Osteoblast (primary cell): ENCODE measurements at places on chromosomes 7 and 10. TPM values are rescaled to one million over a fixed set of nuclear protein-coding genes. Genes with fewer than 3 reads are reported as not detected.
A peak's percentile ranks its signal among the peaks of the same experiment; 100 is the strongest.

DNA sequence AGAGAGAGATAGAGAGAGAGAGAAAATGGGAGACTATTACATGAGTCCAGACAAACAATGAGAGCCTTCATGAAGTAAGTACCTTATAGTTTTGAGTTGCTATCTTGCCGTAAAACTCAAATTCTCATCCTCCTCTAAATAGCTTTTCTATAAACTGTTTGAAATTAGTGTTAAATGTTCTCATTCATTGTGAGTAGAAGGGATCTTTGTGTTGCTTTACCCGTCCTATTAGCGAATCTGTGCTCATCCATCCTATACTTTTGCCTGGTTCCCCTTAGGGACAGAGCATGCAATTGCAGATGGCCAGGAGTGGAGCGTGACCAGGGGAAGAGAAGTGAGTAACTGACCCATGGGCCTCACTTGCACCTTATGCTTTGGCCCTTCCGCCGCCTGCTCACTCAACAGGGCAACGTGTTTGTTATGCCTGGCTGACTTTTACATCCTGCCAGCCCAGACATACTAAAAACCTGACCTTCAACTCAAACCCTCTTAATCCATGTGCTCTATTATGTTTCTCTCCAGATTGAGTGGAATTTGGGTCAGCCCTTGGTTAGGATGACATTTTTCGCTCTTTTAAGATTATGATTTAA, 244.2 kb upstream of the YAE1 start:
- DNase-seq, result no peak

- no peak for DNase-seq
Measured at GRCh38 chr10:85655411-85655810, 711.2 kb downstream of the GRID1 start.

- no peak for DNase-seq
Measured at GRCh38 chr10:28680358-28680752, 3.0 kb downstream of the BAMBI start.

- DNase-seq, result no peak
Measured at GRCh38 chr7:88322151-88322550, 15.5 kb upstream of the STEAP4 start.

DNA sequence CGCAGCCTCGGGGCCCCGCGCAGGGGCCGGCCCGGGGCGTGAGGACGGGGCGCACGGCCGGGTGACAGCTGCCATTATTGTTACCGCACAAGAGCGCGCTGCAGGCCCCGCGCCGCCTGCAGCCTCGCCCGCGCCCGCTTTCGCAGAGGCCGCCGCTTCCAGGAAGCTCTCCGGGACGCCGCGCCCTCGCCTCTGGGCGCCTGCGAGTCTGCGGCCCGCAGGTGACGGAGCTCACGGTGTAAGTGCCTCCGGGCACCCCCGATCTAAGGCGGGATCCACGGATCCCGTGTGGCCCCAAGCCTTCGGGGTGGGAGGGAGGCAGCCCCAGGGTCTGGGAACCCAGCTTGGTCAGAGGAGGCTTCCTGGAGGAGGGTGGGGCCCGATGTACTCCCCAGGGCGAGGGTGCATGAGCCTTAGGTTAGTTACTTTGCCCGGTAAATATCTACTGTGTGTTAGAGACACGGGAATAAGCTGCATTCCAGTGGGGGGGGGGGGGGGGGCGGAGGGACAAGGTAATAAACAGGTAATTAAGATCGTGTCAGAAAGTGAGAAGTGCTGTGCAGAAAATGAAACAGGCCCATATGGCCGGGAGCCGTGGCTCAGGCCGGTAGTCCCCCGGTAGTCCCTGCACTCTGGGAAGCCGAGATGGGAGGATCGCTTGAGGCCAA, 638 bp downstream of the IQCE start:
- DNase-seq, result no peak

DNA sequence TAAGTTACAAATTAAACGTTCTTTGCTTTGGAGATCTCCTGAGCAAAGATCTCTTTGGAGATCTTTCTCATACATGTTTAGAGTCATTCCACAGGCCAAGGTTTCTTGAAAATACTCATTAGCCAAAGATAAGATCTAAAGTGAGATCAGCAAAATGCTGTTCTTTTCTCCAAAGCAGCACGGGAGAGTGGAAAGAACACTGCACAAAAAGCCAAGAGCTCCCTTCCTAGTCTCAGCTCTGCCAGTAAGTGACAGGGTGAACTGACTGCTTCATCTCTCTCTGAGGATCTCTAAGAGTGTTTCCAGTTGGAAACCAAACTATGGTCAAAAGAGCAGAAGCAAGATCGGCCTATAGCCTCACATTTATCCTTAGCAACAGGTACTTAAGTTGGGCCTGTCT, 168.4 kb upstream of the ASAH2 start:
- DNase-seq, result no peak

- no peak for DNase-seq
Measured at GRCh38 chr10:72704117-72704516, 12.2 kb downstream of the MCU start.

GRCh38 chr10:58641095-58641531, 128.4 kb downstream of the BICC1 start:
- DNase-seq, result peak; percentile 55

CCDC7 gene
- 22.4 and 25.6 TPM in 2 replicates for total RNA-seq

SPDYE1 gene
- total RNA-seq, result not detected in 2 replicates
